ENCODE measurements at places on chromosomes 13 and 19. TPM values are rescaled to one million over a fixed set of nuclear protein-coding genes. Genes with fewer than 3 reads are reported as not detected.

ZIC2 gene
- total RNA-seq, result not detected

TMPRSS9 gene
- total RNA-seq, result not detected

VMAC gene
- total RNA-seq, result 3.2 TPM

THSD1 gene
- 4.8 TPM for total RNA-seq

GSX1 gene
- not detected for total RNA-seq

ZFP36 gene
- 18.3 TPM for total RNA-seq

FAM187B gene
- total RNA-seq, result not detected

MAP2K7 gene
- 10.2 TPM for total RNA-seq

C13orf42 gene
- total RNA-seq, result not detected

ARGLU1 gene
- 64.1 TPM for total RNA-seq

PRR19 gene
- total RNA-seq, result 0.90 TPM

CDC42EP5 gene
- total RNA-seq, result 7.9 TPM

LCP1 gene
- total RNA-seq, result 0.99 TPM

ERICH4 gene
- total RNA-seq, result not detected

BEST2 gene
- total RNA-seq, result not detected

FAM124A gene
- total RNA-seq, result 3.3 TPM

NLRP11 gene
- not detected for total RNA-seq

SLC44A2 gene
- 71.2 TPM for total RNA-seq

PCDH9 gene
- total RNA-seq, result 5.0 TPM

DENND1C gene
- not detected for total RNA-seq

CCDC124 gene
- total RNA-seq, result 24.9 TPM

DNAAF3 gene
- total RNA-seq, result 0.33 TPM

TMEM147 gene
- total RNA-seq, result 63.7 TPM

GPR12 gene
- total RNA-seq, result 0.41 TPM

GADD45GIP1 gene
- total RNA-seq, result 23.0 TPM

FFAR3 gene
- total RNA-seq, result not detected

KRI1 gene
- total RNA-seq, result 11.1 TPM

WDR62 gene
- 10.1 TPM for total RNA-seq

ALKBH7 gene
- 38.3 TPM for total RNA-seq

FCAR gene
- total RNA-seq, result not detected

SOX21 gene
- 0.09 TPM for total RNA-seq

ERFL gene
- not detected for total RNA-seq

LSM7 gene
- total RNA-seq, result 130 TPM

RELB gene
- 3.4 TPM for total RNA-seq

RXFP2 gene
- total RNA-seq, result not detected

Data from fibroblast of the aortic adventitia (primary cell).